Upper lobe of left lung (tissue), 6 donors: ENCODE measurements at places on chromosomes 7 and 10. TPM values are rescaled to one million over a fixed set of nuclear protein-coding genes. Genes with fewer than 3 reads are reported as not detected.

DNA sequence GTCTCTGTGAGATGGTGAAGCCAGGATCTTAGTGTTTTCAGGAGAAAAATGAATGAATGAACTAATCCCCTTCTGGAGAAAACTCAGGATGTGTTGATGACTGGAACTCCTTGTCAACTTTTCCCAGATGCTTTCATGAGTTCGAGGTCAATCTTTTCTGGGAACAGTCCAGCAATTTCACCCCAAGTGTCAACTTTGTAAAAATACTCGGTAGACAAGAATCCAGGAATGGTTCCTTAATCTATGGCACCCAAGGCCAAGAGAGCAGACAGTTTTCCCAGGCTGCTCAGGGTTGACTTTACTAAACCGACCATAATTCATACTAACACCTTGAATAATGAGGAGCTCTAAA lies 31.1 kb upstream of the LYZL1 start:
- no peak for DNase-seq

DNA sequence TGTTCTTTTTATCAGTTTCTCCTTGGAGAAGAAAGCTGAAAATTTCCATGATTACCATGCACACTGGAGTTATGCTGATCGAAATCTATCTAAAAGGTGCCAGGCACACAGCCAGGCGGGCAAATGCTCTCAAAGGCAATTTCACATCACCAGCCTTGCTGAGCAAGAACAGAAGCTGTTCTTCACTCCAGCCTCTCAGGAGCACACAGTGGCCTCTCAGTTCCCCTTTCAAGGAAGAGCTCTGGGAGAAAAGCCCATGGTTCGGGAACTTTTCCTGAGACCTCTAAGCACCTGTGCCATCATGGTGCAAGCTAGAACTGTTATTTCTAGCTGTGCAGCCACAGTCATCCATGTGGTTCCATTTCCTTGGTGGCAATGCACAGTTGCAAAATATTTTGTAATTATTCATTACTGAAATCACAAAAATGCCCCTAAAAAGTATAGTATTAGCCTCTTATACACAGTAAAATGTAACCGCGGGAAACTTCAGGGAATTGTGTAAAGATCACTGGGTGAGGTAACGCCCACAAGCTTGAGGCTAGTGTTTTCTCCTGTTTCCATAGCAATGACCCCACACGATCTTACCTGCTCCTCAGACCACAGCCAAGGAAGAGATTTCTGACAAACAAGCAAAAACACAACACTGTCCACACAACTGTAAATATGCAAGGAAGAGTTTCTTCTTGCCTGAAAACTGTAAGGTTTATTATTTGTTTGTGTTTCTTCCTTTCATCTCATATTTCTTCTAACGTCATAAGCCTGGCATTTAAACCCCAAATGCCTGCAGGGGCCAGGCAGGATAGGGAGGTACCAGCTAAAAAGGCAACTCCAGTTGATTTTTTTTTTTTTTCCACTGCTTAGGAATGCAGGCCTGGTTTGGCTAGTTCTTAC lies 121.2 kb downstream of the FAM107B start:
- no peak for DNase-seq

Gene CAMK2B
- 0.09 TPM for total RNA-seq

- DNase-seq, result no peak
Observed at GRCh38 chr10:571166-571565, 118.3 kb downstream of the DIP2C start.

Gene GIMAP1
- 12.5 TPM for total RNA-seq

Gene PON3
- total RNA-seq, result 23.3 TPM

Gene CCDC146
- total RNA-seq, result 8.1 TPM

Gene HOXA11
- not detected for total RNA-seq

DNA sequence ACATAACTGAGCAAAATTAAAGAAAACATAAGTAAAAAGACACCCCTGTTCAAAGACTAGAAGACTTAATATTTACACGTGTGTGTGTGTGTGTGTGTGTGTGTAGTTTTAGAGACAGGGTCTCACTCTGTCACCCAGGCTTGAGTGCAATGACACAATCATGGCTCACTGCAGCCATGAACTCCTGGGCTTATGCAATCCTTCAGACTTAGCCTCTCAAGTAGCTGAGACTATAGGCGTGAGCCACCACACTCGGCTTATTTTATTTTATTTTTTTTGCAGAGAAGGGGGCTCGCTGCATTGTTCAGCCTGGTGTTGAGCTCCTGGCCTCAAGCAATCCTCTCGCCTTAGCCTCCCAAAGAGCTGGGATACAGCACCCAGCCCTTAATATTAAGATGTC lies 90.3 kb downstream of the JMJD1C start:
- no peak for DNase-seq

- no peak for DNase-seq
Observed at GRCh38 chr10:60189861-60190475, 199.7 kb downstream of the ANK3 start.

GRCh38 chr7:123604739-123605138 lies 3.1 kb downstream of the ASB15 start:
- DNase-seq, result no peak

- no peak for DNase-seq
Observed at GRCh38 chr10:14736043-14736442, 38.7 kb downstream of the FAM107B start.

Gene ZNF727
- total RNA-seq, result 1.6 TPM

Gene NPY
- total RNA-seq, result not detected

DNA sequence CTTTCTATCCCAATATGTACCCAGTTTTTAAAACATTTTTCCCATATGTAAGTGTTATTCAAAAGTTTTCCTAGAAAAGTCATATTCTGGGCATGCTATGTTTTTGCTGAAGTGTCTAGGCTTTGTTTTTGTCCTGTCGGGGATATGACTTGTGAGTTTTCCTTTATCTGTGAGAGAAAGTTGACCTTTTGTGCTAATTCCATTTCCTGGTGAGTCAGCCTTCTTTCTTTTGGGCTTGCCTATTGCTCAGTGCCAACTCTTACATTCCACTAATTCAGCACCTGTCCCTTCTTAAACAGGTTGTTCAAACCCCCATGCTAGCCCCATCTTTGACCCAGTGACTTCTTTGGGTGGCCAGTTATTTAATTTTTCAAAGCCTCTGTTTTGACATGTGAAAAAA lies 146.2 kb downstream of the AHR start:
- DNase-seq, result no peak

Gene NUPR2
- total RNA-seq, result 1.1 TPM

Gene RNLS
- total RNA-seq, result 5.0 TPM

DNA sequence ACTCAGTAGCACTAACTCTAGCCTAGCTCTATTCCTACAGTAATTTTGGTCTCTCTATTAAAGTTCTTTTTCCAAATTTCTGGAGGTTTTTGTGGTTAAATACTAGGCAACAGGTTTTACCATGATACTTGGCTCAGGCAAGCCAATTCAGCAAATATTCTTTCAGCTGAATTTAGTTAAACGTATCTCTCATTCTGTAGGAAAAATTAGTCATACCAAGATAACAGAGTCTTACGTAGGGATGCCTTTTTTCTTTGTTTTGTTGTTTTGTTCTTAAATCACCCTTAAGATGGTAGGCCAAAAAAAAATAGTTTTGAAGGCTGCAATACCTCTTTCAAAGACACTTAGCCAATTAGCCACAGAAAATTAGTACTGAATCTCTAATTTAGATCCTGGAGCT lies 180.5 kb downstream of the MAGI2 start:
- DNase-seq, result no peak

Gene CYP3A5
- total RNA-seq, result 25.2 TPM

Gene OPN1SW
- not detected for total RNA-seq

Gene PSD
- 1.1 TPM for total RNA-seq

DNA sequence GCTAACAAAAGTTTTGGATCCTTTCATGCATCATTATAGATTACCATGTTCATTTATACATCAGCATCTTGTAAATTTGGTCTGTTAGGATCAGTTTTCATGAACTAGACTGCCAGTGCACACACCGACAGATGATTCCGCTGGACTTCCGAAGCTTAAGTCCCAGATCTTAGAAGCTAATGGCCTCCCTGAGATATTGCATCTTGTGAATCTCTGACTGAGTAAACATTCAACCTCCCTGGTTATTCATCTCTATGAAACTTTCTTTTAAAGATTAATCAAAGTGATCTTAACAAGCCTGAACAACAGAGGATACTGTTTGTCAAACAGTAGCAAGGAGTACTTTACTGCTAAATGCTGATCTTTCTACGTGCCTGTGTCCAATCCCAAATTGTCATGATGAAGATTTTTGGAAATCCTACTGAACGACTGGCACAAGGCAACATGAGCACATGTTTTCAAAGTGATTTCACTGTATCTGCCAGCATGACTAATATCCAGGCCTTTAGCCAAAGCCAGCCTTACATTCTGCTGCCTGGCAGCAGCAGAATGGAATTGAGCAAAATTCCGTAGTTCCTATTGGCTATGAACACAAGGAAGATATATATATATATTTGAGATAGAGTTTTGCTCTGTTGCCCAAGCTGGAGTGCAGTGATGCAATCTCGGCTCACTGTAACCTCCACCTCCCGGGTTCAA lies 91.3 kb upstream of the ANK3 start:
- no peak for DNase-seq

- DNase-seq, result no peak
Observed at GRCh38 chr7:83105948-83106347, 56.7 kb downstream of the PCLO start.

DNA sequence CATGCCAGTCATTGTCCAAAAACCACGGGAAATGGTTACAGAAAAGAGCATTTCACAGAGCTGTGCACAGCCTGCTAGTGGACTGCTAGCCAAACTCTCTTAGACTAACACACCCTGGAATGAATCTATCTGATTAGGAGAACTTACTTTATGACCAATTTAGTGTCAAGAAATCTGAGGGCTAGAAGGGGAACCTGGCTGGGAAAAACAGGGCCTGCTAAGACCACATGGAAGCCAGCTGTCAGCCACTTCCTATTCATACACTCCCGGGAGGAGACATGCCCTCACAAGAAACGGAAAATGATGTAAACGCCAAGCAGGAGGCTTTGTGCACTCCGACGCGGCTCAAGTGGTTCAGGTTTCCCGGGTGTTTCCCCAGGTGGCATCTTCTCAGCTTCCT lies 54.8 kb downstream of the MPP7 start:
- DNase-seq, result peak; percentile 68

Gene FRMD4A
- 48.8 TPM for total RNA-seq

DNA sequence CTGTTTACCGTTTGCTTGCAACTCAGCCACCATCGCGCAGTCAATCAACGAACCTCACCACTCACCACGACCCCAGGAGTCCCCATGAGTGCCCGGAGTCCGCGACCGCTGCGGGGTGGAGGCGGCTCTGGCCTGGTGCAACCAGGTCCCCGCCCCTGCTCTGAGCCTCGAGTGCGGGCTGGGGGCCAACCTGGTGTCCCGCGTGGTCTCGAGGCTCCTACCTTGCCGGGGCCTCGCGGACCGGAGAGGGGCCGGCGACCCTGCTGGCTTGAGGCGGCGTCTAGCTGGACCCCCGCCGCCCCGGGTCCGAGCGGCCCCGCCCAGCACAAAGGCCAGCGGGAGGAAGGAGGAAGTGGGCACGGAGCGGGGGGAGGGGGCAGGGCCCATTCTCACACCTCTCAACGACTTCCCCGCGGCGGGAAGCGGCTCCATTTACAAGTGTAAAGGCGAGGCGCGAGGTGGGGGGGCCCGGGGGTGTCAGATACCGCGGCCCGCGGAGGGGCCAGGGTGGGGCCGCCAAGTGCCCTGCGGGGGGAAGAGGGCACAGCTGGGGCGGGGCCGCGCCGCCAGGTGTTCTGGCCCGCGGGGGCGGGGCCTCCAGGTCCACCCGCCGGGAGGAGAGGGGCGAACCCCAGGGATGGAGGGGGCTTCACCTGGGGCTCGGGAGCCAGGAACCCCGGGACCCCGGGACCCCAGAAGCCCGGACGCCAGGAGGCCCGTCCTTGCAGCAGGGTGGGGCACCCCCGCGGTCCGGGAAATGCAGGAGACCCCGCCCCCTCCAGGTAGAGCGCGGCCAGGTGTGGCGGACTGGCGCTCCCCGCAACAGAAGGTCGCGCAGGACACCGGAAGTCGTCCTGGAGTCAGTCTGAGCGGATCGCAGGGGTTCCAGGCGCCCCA lies 8.6 kb downstream of the CTBP2 start:
- peak; percentile 70 for DNase-seq

DNA sequence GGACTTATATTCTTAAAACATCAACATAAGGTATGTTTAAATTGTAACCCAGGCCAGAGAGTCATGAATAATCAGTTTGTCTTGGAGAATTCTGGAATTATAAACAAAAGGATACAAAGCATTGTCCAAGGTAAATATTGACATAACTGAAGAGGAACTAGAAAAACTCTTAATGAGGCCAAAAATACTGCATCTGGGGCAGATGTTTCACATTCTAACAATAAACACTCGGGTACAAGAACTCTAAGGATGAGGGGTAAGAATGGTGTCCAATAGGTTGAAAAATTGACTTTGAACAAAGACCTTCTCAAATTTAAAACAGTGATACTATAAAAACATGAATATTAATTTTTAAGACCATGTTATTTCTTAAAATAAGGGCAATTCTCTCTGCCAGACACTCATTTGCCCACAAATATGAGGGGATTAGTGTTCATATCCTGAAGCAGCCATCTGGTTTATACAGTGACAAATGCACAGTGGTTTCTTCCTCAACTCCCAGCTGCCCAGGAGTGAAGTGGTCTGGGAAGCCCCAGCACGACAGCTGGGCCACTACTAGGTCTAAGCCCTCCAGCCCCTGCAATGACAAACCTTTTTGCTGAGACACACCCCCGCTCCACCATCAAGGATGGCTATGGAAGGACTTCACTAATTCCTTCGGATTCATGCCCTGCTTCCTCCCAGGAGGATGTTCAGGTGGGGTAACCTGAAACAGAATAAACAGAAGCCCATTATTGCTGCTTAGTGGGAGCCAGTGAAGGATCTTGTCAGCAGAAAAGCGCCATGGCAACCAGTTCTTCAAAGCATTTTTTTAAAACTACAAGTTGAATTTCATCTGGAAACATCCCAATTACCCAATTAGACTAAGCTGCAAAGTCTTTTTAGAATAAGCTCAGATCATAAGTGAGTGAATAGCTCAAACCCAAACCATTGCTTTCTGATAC lies 107.5 kb upstream of the ARID5B start:
- no peak for DNase-seq

DNA sequence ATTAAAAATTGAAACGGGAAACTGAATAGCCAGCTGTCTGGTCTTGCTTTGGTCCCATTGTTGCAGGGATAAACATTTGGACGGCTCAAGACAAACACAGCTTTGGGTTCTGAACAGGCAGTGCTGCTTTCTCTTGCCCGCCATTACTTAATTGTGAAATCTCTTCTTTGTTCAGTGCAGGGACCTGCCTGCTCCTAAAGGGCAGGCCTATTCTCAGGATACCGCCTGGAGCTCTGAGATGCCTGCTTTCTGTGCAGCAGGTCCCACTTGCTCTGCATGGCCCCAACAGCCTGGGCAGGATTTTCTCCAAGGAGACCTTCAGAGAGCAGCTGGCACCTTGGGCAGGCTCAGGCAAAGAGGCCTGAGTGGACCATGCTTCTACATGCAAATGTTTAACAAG lies 237.6 kb downstream of the KCNMA1 start:
- DNase-seq, result no peak

Gene GALNT11
- total RNA-seq, result 34.5 TPM

Gene PRSS1
- not detected for total RNA-seq
